Glomerular endothelial cell (primary cell): ENCODE measurements at places on chromosomes 12 and 14. TPM values are rescaled to one million over a fixed set of nuclear protein-coding genes. Genes with fewer than 3 reads are reported as not detected.

DNA sequence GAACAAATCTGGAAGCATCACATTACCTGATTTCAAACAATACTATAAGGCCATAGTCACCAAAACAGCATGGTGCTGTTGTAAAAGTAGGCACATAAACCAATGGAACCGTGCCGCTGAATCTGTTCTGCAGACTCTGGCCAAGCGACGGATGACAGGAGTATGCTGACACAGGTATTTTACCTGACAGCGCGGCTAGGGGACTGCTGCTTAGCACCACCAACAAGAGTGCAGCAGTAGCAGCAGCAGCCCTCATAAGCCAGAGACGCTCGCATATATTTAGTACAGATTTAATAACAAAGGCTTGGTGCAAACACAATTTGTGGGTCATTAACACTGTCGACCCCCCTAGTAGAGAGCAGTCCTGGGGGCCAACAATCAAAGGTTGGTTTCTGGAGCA lies 677.6 kb upstream of the LMO3 start:
- DNase-seq: no peak

DNA sequence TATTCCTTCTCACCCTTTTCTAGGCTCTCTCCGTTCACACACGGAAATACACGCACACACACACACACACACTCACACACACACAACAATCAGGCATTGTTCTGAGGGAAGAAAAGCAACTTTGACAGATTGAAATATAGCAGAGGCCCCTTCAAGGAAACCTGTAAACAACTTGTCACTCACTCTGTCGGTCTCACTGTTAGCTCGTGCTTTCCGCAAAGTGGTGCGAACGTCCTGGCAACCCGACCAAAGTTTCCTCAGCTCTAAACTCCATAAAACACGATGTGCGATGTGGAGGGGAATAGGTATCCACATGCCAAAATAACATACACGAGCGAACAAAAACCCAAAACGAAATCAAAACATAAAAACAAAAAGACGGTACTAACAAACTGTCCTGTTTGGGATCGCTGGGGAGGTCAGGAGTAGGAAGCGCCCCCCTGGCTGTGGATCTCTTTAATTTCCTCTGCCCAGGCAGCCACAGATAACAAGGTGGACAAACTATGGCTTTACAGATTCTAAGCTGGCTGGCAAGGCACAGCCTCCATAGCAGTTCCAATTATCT lies 822 bp upstream of the SOX5 start:
- DNase-seq: no peak

DNA sequence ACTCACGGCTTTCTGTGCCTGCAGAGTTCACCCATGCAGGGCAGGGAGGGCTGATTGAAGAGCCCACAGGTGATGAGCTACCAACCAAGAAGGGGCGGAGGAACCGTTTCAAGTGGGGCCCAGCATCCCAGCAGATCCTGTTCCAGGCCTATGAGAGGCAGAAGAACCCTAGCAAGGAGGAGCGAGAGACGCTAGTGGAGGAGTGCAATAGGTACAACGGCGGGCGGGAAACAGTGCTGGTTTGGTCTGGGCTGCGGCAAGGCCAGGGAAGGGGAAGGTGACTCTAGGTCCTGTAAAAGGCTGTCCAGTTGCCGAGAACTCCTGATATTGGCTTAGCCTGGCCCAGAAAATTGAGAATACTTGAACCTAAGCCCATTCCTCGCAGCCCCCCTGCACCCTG lies 15.2 kb downstream of the HNF1A start:
- DNase-seq: no peak

DNA sequence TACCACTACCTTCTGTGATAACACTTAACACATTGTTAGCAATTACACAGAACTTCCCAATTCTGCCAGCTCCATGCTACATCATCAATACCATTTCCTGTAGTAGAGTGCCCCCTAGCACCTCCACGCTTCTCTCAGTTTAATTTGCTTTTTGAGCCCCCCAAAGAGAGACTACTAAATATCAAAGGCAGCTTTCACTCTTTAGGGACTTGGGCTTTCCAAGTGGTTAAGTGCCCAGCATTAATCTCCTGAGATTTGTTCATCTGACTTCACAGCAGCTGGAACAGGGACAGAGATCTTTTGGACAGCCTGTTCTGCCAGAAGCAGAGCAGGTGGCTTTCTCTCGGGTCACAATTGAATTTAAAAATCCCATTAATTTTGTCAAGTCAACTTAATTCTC lies 954.9 kb downstream of the DIO2 start:
- no peak for DNase-seq

DNA sequence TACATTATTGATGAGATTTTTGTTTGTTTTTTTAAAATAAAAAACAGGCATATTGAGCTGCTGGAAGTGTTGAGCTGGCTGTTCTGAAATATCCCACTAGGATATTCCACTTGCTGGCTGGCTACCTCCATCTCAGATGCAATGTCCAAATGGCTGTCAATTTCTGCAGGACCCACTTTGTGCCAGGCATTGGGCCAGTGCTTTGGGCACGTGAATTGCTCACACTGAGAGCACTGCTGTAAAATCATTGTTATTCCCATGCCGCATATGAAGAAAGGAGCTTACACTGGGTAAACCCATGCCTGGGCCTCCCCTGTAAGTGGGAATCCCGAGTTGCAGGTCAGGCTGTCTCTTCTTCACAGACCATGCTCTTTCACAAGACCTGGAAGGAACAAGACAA lies 56.7 kb downstream of the RGS6 start:
- DNase-seq: no peak

DNA sequence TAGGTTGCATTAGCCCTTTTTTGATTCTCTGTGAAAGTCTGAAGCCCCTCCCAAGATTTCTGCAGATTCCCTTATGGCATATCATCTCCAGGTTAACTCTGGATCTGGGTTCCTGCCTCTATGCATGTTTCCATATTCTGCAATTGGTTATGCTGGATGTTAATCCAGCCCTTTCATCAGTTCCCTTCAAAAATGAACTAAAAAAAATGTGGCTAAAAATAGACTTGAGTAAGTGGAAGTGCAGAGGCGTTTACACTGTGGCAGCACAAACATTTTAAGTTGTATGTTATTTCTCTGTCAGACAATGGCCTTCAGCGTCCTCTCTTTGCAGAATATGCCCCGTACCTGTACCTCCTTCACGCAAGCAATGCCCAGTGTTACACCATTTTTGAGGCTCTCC lies 11.4 kb downstream of the MGST1 start:
- no peak for DNase-seq

DNA sequence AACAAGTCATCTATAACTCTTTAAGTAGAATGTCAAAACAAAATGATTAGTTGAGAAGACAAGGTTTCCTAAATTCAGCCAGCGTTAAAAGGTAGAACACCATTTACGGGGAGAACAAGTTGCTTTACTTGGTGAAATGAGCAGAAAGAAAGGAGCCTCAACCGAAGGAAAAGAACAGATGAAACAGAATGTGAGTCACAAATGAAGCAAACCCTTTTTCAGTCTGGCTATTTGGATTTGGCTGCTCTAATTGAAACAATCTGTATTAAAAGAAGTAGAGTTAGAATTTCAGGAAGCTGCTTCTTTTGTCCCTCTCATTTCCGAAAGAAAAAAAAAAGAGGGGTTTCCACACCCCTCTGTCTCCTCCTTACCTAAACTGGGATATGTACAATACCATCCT lies 34.6 kb downstream of the CEP128 start:
- no peak for DNase-seq

GRCh38 chr14:61602003-61602732 lies 93.1 kb upstream of the HIF1A start:
- DNase-seq: no peak

- DNase-seq: no peak
Observed at GRCh38 chr12:130481392-130481879, 143.7 kb downstream of the PIWIL1 start.

Gene FKBP11
- 16.1 and 29.7 TPM in 2 replicates for total RNA-seq
